Epithelial cell of esophagus (primary cell): ENCODE measurements at places on chromosomes 12 and 14.

DNA sequence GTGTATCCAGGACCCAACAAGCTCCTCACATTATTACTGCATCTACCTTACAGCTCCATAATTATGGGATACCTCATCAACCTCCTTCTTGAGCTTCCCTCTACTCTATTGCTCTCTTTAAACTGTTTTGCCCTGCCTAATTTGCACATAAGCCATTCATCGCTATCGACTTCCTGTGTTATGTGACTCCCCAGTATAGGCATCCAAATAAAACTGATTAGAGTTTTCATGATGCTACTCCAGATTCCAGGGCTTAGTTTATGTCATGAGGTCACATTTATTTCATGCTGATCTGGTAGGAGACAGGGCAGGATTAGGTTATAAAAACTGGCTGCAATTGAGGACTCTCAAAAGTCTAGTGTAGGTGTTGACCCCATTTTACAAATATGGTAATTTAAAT, 569.9 kb upstream of the MGAT4C start:
- no peak for DNase-seq

GRCh38 chr12:65276916-65277530, 1.5 kb upstream of the MSRB3 start:
- no peak for DNase-seq

DNA sequence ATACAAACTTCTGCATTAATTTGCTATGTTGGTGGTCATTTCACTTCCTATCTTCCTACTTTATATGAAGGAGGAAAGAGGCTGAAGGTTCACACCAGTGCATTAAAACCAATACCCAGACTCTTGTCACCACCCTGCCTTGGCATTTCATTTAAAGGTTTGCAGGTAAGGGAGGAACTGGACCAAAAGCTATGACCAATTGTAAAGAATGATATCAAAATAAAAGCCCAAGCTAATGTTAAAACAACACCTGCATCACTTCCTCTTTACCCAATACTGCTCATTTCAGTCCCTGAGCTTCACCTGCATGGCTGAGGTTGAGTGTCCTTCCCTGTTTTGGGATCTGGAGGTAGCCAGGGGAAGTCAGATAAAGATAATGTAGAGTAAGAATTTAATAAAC, 47.2 kb upstream of the TMEM233 start:
- DNase-seq: no peak

DNA sequence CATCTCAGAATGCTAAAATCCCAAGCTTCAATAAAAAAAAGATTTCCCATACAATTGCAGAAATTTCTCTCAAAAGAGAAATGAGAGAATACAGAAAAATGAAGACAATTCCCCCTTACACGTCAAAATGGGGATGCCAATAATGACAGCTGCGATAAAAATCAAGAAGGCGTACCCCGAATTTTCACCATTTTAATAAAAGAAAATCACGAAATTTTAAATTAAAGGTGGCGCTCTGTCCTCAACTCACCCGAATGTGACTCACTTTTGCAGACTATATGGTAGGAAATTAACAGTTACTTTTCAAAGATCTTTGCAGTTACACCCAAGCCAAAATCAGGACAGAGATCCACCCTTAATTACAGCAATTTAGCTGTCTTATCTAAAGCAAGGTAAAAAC, 2.1 kb downstream of the ATP2B1 start:
- no peak for DNase-seq

- DNase-seq: peak; percentile 48
Measured at GRCh38 chr14:77026166-77026929, 2.2 kb downstream of the IRF2BPL start.

DNA sequence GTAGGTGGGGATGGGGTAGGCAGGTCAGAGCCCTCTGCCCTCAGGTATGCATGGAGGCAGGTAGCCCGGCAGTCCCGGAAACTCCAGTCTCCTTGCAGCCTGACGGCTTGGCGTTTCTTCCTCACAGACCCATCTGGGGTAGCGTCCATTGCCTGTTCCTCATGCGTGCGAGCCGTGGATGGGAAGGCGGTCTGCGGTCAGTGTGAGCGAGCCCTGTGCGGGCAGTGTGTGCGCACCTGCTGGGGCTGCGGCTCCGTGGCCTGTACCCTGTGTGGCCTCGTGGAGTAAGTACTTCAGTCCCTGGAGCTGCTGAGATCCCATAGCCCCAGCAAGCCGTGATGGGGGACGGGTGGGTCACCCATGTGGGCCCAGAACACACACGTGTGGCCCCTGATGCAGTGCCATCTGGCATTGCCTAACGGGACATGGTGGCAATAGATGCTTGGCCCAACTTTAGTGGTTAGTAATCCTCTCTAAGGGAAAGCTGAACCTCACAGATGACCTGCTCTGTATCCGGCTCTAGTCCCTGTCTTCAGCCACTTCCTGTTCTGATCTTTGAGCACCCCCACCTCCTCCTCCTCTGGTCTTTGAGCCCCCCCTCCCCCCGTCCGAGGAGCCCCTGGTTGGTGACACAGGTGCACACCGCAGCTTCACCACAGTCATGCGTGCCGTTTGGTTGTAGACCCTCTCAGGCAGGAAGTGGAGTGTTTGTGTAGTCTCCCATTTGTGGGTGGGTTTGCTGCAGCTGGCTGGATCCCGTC, 3.7 kb downstream of the SIVA1 start:
- no peak for DNase-seq

DNA sequence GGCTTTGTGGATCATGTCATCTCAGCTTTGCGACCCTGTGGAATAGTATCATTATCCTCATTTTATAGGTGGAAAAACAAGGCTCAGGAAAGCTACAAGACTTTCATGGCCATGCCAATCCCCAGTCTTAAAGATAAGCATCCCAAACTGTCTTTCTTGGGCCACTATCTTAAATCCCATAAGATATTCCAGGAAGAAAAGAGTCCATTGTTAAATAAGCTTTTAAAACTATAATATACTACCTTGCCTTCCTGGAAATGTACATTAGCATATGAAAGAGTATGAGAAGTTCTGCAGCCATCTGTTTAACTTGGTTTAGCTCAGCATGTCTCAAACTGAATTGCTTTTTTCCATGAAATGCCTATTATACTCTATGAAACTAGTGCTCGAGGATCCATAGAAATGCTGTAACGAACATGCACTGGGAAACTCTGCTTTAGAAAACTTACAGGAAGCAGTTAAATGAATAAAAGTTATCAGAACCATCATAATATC, 77.1 kb downstream of the B4GALNT3 start:
- no peak for DNase-seq

- DNase-seq: peak; percentile 84
Measured at GRCh38 chr12:89117448-89118034, 234.8 kb downstream of the DUSP6 start.

GRCh38 chr14:25756876-25757275, 706.9 kb upstream of the STXBP6 start:
- DNase-seq: no peak

DNA sequence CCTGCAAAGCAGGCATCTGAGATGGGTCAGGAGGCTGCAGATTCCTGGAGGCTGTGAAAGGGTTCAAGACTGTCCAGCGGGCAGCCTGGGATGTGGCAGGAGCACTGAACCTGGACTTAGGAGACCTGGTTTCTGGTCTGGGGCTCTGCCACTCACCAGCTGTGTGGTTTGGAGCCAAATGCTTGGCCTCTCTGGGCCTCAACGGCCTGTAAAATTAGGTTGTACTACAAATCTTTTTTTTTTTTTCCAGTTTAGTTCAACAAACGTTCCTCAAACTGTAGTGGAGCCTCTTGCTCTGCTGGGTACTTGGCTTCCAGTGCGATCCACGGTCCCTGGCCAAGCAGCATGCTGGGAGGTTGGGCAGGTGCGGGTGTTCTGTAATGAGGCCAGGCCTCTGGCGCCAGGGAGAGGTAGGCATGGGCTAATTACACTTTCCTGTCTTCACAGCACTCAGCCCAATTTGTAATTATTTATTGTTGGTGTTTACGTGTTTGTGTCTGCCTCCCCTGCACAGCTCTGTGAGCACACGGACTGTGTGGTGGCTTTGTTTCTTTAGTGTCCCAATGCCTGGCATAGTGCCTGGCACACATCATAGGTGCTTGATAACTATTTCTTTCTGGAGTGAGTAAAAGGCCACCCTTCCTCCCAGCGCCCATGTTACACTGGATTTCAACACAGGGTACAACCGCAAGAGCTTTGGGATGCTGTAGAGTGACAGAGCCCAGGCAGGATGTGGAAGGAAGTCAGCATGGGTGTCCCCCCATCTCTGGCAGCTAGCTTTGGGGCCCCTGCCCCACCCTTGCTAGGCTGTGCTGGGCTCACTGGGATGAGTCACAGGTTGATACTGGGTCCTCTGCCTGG, 5.8 kb upstream of the KRT80 start:
- no peak for DNase-seq

GRCh38 chr12:50056639-50056976, 788 bp upstream of the ASIC1 start:
- DNase-seq: no peak

GRCh38 chr12:124566161-124566996, 1.0 kb downstream of the NCOR2 start:
- peak; percentile 82 for DNase-seq

GRCh38 chr12:130162745-130163460, 639 bp downstream of the FZD10 start:
- DNase-seq: no peak

- DNase-seq: no peak
Measured at GRCh38 chr12:59904874-59905521, 309.2 kb downstream of the SLC16A7 start.

GRCh38 chr12:4203772-4204376, 69.7 kb upstream of the CCND2 start:
- no peak for DNase-seq

GRCh38 chr12:129776977-129777667, 126.7 kb downstream of the TMEM132D start:
- DNase-seq: no peak

GRCh38 chr14:34324363-34324795, 137.7 kb downstream of the SPTSSA start:
- peak; percentile 40 for DNase-seq

DNA sequence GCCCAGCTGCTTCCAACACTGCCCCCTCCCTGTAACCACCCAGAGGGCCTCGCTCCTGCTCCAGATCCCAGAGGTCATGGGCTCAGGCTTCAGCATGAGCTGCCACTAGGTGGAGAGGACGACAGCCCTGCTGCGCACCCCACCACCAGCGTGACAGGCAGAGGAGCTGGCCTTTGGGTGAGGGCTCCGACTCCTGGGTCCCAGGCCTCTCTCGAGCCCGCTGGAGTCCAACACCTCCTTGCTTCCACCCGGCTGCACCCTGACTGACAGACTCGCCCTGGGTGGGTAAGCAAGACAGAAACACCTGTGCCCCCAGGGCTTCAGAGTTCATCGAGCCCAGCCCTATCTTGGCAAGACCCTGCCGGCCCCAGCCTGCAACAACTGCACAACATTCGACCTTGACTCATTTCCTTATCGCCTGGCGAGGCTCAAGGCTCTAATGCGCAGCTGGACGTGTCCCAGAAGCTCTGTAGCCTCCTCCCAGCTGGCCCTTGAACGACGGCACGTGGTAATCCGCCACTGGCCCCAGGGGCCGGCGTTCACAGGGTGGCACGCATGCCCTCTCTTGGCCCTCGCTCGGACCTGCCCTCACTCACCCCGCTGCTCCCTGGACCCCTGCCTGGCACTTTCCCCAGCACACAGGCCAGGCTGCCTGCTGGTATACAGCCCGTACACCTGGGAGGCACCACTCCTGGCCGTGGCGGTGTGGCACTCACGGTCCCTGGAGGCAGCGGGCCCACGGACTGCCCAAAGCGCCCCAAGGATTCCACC, 28.0 kb downstream of the VPS37B start:
- peak; percentile 85 for DNase-seq

DNA sequence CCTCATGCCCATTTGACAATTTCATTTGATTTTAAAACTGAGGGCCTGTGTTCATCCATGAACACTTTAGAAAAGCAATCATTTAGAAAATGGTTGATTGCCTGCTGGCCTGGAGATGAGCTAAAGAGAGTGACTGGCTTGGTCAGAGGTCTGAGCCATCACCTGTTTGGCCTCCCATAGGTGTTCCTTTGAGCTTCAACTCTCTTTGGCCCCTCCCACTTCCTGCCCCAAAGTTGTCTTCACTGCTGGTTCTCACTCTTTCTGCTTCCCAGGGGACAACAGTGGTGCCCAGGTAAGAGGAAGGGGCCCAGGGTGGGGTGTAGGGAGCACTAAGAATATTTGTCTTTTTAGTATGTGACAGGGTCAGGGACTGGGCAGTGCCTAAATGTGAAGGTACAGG, 4.9 kb upstream of the TCP11L2 start:
- no peak for DNase-seq

DNA sequence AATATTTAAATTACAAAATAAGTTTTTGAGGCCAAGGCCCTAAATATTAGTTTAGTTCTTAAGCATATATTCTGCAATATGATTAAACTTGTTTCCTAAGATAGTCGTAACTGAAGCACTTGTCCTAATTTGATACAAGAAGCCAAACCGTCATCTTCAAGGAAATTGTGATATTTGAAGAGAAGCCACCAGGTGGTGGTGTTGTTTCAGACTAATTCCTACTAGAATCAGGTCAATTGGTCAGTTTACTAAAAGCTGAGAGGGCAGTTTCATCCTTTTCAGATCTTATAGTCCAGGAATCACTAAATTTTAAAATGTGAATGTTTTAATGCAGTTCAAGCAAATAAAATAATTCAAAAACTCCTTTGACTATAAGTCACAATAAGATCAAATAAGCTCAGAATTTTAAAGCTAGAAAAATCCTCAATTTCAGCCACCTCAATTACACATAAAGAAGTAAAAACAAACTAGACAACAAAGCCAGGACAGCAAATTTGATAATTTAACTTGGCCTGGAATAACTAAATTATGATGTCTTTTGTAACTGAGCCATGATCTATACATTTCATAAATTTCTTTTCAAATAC, 7.1 kb upstream of the ARL1 start:
- peak; percentile 66 for DNase-seq

DNA sequence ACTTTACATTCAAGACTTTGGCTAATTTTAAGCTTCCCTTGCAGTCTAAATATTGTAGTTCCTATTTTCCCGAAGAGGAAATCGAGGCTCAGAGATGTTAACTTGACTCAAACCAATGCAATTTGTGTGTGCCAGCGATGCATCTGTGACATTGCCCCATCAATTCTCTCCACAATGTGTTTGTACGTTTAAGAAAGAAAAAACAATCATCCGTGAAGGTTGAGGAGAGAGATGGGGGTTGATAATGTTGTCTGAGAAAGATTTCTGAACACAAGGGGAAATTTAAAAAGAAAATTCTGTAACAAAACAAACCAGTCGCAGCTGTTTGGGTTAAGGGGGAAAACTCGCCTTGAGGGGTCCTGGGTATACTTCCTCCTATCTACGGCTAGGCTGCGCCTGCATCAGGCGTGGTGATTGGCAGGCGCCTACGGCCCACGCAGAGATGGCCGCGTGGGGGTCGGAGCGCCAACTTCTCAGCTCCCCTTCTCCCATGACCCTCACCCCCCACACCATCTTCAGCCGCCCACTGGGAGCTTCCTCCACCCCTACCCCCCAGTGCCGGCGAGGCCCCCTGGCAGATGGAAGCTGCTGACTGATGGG, 12.3 kb downstream of the SIX1 start:
- no peak for DNase-seq

GRCh38 chr12:52228931-52229330, 4.1 kb upstream of the KRT7 start:
- DNase-seq: no peak

DNA sequence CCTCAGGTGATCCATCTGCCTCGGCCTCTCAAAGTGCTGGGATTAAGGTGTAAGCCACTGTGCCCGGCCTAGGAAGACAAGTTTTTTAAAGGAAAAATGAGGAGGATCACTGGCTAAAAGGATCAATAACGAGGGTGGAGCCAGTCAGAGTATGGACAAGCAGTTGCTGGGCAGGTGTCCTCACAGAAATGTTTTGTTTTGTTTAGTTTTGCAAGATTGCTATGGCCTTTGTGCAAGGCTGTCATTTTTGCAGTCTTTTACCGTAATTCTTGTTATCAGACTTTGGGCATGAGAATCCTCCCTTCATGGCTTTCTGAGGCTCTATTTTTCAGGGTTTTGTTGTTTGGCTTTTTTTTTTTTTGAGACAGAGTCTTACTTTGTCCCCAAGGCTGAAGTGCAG, 11.9 kb upstream of the METAP2 start:
- no peak for DNase-seq
